Stimulated activated CD8-positive, alpha-beta memory T cell treated with anti-CD3 and anti-CD28 coated beads, Interleukin-7, amount 100 ng/mL, for 4 hours (primary cell): ENCODE measurements at places on chromosomes 7 and 10.

DNA sequence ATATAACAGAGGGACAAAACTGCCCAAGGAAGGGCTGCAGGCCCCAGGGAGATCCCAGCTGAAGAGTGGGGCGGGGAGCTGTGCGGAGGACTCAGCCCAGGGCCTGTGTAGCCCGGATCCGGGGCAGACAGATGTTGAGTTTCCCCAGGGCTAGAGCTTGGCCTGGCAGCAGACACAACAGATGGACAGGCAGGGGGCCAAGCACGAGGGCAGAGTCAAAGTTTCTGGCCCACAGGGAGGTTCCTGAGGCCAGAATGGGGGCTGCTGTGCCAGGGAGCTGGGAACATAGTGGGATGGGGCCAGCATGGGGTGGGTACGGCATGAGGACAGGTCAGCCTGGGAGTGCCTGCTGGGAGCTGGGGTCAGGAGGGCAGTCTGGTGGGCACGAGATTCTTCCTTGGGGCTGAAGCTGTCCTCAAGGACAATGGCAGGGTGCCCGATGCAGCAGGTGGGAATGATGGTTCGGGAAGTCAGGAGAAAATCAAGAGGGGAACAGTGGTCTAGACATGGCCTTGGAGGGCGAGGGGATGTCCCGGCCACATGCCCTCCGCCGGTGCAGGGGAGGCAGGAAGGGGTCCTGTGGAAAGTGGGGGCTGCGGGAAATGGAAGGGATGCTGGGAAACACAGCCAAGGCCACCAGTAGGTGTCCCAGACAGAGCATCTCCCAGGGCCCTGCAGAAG is 519.1 kb upstream of the FOXK1 start:
- no peak for DNase-seq

DNA sequence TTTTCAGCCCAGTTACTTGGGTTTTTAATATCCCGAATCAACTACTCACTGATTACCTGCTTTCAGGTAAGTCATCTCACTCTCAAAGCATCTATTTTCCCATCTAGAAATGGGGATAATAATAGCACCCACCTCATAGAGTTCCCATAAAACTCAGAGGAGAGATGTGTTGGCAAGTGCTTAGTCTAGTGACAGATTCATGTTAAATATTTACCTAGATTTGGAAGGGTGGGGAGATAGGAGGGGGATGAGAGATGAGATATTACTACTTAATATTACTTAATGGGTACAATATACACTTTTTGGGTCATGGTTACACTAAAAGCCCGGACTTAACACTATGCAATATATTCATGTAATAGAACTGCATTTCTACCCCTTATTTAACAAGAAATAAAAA is 7.0 kb upstream of the A1CF start:
- DNase-seq = no peak

DNA sequence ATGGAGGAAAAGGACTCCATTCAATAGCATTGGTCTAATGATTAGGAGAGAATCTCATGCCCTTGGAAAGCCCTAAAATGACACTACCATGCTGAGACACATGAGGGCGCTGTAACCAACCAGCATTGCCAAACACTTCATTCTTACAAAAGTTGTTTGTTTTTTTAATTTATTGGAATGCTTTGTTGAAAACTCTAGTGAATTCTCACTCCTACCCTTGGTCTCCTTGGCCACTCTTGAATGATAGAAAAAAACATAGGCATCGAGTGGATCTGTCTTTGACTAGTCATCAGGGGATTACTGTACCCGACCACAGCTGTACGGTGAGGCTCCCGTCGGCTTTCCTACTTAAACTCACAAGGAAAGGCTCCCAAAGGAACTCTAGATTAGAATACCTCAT is 29.3 kb upstream of the ADD3 start:
- DNase-seq = peak; percentile 21

GRCh38 chr10:125448596-125448995 is 234.4 kb downstream of the TEX36 start:
- DNase-seq = no peak

DNA sequence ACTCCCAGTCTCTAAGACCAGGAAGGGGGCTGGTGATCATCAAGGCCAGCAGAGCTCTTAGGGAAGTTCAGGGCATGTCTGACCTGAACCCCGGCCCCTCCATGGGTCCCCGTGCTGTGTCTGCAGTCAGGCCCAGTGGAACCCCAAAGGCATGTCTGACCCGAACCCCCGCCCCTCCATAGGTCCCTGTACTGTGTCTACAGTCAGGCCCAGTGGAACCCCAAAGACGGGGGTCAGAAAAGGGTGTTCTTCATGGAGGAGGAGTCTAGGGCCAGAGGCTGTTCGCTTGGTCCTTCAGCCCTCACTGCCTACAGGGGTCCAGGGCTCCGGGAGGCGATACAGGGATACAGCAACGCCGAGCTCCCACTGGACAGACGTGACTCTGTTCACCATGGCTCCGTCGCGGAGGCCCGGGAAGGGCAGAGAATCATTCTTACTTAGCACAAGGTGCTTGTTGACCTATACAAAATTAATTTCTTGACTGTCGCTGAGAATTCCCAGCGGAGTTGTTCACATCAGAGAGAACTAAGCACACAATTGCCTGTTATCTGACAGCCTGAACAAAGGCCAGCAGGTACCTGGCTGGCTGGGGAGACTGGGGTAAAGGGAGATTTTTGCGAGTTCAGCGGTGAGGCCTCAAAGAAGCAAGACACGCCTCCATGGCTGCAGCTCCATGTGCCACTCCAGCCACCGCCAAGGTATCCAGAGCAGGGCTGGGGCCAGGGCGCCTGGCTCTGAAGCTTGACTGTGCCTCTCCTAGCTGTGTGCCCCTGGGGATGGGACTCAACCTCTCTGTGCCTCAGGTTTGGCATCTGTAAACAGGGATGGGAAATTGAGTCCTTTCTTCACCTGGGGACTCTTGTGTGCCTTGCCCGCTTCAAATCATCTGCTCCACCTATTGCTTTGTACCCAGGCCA is 26.8 kb downstream of the EN2 start:
- no peak for DNase-seq

- DNase-seq = peak; percentile 25
Measured at GRCh38 chr10:98028168-98028770, 2.2 kb downstream of the CRTAC1 start.

- DNase-seq = no peak
Measured at GRCh38 chr10:122279725-122280141, 8.6 kb downstream of the BTBD16 start.

GRCh38 chr7:142964502-142965246 is 2.5 kb upstream of the KEL start:
- DNase-seq = no peak

GRCh38 chr7:103811997-103812396 is 177.5 kb downstream of the RELN start:
- no peak for DNase-seq

DNA sequence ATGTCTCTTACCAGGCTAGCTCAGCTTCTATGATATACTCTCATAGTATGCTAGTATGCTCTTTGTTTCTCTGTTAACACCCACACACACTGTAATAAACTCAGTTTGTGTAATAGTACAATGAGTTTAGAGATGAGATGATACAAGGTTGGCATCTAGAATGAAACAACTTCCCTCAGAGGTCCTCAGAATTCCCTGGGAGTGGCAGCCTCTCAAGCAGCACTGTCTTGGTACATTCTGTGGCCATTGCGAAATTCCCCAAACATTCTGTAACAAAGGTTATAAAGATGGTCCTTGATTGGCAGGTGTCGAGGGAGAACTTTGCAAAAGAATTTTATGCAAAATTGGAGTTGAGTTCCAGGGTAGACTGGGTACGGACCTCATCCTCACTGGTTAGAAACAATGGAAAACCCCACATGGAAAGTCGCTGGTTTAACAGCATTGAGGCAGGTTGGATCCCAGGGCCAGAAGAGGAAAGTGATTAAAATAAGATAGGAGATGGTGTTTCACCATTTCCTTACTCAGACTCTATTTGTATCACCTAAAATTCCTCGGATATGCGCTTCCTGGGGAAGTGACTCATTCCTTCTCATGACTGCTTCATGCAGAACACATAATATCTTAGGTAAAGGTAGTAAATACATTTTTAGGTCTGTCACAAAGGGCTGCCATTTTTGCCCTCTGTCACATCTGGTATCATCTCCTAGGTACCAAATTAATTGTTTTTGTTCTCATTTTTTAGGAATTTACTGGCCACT is 657.8 kb downstream of the SORCS1 start:
- no peak for DNase-seq

DNA sequence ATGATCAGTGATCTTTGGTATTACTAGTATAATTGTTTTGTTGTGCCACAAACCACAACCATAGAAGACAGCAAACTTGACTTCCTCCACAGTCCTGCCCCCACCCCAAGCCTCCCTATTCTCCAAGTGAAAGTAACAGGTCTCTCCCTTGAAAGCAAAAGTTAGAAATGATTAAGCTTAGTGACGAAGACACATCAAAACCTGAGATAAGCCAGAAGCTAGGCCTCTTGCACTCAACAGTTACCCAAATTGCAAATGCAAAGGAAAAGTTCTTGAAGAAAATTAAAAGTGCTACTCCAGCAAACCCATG is 7.5 kb downstream of the SAR1A start:
- DNase-seq = peak; percentile 25

DNA sequence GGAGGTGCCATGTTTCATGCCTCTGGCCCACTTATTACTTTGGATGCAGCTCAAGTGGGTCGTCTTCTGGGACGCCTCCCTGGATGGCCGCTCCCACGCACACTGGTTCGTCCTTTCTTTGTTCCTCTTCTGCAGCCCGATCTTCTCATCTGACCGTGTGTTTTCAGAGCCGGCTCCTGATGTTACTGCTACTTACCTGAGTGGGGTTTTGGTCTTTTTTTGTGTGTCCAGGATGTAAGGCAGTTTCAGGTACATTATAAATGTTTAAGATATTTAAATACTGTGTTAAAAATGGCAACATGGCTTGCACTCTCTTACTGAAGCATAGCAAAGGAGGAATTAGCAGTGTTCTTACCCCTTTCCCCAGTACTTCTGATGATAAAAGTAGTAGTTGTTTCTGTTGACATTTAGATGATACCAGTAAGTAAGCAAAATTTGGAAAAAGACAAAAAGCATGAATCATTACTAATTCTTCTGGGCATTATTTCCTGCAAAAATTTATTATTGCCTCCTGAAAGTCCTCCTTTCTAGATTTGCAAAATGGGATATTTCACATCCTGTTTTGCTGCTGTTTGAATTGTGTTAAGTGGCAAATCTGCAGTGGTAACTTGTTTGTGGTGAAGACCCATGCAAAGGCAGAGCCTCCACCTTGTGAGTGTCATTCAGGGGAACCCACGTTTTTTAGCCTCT is 59.4 kb downstream of the SHH start:
- DNase-seq = no peak

DNA sequence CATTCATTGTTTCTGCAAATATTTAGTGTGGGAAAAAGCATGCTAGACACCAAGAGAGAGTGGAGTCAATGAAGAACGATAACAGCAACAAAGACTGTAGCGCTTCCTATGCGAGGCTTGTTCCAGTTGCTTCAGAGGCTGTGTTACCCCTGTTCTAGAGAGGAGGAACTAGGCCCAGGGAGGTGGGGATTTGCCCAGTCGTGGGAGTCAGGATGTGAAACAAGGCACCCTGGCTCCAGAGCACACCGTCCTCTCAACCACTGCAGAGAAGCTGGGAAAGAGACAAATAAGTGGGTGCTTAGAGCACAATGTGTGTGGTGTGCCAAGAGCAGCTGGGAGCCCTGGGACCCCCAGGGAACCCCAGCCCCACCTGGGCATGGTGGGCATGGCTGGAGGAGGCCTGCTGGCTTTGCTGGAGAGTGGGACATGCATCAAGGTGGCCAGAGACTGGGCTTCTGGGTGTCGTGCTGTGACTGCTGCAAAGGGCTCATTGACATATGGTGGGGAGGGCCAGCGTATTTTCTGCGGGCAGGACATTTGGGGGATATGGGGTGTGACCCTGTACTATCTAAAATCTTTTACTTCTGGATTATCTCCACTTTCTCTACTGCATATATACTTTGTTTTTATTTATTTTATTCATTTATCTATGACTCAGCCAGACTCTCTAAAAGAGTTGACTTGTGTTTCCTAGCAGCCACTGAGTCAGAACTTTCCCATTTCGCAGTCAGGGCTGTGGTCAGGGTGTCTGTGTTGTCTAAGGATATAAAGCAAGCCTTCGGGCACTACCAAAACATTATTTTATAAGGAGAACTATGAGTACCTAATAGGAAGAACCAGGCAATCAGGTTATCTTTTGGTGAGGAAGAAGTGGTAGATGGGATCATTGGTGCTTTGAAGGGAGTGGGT is 95.4 kb downstream of the TCF7L2 start:
- no peak for DNase-seq

DNA sequence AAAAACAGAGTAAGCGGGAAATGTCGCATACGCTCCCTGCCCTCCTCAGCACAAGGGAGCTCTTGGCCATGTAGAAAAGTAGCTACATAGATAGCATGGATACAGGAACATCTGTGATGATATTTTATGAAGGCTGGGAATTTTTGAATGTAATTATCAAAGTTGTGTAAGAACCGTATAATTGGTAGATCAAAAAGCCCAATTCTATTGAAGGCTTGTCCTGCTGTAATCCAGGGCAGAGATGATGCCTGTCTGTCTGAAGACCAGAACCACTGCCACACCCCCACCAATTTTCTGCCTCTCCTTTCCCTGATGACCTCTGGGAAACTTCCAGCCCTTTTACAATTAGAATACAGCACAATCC is 51.4 kb downstream of the ZRANB1 start:
- no peak for DNase-seq

DNA sequence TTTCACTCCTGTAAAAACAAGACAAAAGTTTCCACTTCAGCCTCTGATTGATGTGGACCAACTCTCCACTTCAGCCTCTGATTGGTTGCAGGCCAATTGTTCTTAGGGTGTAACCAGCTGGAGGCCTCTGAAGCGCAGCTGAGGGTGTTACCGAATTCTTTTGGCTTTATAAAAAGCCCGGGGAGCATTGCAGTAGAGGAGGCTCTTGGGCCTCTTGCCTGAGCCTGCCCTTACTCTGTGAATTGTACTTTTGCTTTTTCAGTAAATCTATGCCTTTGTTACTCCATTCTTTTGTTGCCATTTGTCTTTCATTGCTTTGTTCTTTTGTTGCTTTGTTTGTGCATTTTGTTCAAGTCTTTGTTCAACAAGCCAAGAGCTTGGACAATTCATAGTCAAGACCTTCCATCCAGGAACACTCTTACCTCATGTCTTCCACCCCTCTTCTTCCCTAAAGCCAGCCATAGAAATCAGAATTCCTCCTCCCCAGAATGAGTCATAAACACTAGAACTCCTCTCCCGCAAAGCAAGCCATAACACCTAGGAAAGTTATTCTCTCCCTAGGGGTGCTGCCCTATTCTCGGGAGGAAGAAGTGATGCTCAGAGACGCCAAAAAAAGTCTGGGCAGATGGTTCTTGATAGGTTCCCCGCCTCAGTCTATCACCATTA is 53.5 kb upstream of the ARMC3 start:
- no peak for DNase-seq
